G401 (cell line): ENCODE measurements at places on chromosomes 1 and 21.

DNA sequence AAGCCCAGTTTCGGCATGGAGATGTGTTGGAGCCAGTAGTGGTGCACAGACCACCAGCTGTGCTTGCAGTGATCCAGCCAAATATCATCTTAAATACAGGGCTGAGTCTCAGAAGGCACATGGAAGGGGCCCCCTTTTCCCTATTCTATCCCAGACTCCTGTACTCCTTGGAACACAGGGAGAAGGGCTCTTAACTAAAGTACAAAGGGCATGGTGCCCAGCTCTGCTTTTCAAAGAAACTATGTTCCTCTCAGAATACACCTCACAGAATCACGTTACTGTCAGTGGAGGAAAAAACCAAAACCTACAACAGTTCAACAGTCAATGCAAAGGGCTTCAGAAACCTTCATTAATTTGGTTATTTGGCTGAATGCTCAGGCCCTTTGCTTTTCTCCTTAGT, 180.6 kb upstream of the C1orf105 start:
- peak; percentile 47 for DNase-seq

DNA sequence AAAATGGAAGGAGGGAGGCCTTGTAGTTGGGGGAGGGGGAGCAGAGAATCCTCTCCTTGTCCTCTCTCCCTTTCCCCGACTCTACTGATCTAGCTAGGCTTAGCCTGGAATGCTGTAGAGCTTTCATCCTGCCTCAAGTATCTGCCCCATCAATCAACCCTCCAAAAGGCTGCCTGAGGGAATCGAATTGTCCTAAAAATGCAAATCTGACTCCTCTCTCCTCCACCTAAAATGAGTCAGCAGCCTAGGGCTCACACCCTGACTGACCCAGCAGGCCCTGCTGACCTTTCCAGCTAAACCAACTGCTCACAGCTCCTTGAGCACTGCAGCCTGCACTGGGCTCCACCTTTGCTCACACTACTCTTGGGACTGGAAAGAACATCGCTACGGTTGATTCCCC, 2.8 kb downstream of the HPDL start:
- DNase-seq = no peak

DNA sequence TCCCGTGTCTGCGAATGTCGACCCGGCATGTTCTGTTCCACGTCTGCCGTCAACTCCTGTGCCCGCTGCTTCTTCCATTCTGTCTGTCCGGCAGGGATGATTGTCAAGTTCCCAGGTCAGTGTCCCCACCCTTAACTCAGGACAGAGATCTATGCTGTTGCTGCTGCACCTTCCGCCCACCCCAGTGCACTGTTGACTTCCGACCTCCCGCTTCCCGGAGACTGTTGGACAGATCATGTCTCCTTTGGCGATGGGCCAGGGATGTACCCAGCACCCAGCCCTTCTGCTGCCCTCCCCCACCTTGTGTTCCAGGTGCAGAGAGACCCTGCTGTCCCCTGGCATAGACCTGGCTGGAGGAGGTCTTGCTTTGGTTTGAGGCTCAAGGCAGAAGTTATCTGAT, 41.3 kb downstream of the TNFRSF8 start:
- DNase-seq = no peak

DNA sequence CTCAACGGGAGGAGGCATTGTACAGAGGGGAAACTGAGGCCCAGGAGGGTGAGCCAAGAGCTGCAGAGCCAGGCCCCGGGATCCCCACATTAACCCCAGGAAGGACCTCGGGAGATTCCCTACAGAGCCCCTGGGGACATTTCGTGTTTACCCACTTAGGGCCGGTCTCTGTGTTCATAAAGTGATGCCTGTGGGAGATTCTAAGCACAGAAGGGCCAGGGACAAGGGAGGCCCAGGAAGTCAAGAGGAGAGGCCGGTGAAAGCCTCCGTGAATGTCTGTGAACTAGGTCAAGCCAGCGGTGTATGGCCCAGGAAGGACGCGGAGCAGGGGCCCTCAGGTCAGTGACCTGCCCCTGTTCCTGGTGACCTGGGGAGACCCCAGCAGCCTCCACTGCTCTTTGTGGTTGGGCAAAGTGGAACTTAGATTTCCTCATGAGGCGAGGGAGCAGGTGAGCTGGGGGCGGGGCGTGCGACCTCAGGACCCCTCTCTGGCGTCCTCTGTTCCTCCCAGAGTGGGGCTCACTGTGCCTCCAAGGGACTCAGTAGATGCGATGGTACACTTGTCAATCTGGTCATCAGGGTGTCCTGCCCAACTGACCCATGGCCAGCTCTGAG, 34.9 kb downstream of the PDE9A start:
- DNase-seq = no peak

DNA sequence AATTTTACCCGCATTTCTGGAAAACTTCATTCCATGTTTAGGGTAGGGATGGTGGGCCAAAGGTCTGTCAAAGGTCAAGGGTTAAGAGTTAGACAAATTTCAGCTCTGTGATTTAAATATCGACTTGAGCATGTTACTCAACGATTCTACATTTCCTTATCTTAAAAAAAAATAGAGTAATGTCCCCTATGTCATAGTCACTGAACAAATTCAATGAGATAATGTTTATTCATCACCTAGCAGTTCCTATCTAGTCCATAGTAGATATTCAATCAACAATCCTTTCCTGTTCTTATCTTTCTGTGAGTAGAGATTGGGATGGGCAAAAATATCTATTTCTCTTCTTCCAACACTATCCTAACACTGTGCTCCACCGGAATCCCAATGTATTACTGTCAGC, 1.1 kb upstream of the DYNLT5 start:
- no peak for DNase-seq

DNA sequence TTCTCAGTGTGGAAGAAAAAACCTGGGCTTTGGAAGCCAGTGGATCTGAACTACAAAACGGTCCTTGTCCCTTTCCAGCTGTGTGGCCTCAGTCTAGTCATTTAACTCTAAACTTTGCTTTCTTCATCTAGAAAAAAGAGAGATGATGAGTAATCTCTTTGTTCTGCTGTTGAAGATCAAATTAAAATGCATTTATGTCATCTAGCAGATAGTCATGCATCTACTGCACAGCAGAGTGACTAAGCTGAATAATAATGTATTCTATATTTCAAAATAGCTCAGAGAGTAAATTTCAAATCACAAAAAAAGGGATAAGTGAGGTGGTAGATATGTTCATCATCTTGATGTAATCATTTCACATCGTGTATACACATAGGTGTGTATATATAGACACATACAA, 473.2 kb downstream of the DSCAM start:
- no peak for DNase-seq

DNA sequence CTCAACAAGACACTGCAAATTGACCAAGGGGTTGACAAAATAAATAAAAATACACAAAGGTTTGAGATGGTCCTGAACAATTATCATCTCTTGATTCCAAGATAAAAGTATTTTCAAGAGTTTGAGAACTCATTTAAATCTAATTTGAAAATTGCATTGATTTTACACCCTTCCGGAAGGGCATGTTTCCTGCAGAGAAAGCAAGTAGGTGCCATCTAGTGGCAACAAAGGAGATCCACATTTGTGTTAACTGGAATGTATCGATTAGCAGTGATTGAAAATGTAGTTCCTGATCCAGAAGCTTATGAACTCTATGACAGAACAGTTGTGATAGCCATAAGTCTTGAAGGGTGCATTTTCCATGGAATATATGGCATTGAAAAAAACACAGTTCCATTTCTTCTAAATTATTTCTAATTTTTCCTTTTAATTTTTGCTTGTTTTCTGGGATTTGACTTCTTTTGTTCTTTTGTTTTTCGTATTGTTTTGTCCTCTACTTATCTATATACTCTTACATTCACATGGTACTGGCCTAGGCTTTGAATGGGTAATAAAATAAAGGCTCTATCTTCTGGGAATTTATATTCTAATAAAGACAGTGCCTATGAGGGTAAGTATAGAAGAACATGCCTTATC, 143.7 kb downstream of the DNM3 start:
- DNase-seq = peak; percentile 66

- no peak for DNase-seq
Measured at GRCh38 chr21:25092441-25093011, 514.8 kb downstream of the MRPL39 start.

DNA sequence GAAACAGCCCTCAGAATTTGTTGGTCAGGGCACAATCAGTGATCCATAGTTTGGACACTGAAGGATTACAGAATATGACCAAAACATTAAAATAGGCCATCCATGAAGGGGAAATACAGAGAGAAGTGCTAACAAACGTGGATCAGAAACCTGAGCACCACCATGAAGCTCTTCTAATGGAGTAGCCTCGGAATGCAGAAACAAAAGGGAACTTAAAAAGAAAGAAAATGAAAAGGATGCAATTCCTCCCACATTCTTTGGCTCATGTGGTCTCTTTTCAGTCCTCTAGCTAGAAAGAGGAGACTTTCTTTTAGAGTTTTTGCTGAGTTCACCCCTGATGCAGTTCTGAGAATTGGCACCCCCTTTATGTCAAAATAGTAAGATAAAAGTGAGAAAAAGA, 989.8 kb upstream of the B3GALT2 start:
- no peak for DNase-seq

- DNase-seq = no peak
Measured at GRCh38 chr1:228141226-228142044, 1.4 kb downstream of the GUK1 start.

- DNase-seq = no peak
Measured at GRCh38 chr1:21335750-21336224, 45.5 kb upstream of the ECE1 start.

DNA sequence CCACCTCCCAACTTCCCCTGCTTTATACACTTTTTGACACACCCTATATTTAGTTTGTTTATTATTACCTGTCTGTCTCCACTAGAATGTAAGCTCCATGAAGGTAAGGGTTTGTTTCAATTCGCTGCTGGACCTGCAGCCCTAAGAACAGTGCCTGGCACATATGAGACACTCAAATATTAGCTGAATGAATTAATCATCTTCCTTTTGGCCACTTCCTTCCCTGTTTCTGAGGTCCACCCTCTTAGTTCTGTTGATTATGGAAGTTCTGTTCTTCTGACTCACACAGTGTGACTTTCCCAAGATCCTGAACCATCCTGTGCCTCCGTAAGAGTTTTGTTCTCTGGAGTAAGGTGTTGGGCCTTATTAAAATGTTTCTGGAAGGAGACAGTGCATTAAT, 40.4 kb upstream of the GJA5 start:
- no peak for DNase-seq
